ENCODE measurements at places on chromosomes 6 and 20. TPM values are rescaled to one million over a fixed set of nuclear protein-coding genes. Genes with fewer than 3 reads are reported as not detected.

Gene PRDM13
- not detected for polyA plus RNA-seq

Gene DAAM2
- polyA plus RNA-seq = 13.6 TPM

Gene TSBP1
- not detected for polyA plus RNA-seq

Gene ZCCHC3
- 12.0 TPM for polyA plus RNA-seq

Gene FAXC
- 1.1 TPM for polyA plus RNA-seq
